Mammary epithelial cell (primary cell): ENCODE measurements at places on chromosomes 12 and 14. TPM values are rescaled to one million over a fixed set of nuclear protein-coding genes. Genes with fewer than 3 reads are reported as not detected.

DNA sequence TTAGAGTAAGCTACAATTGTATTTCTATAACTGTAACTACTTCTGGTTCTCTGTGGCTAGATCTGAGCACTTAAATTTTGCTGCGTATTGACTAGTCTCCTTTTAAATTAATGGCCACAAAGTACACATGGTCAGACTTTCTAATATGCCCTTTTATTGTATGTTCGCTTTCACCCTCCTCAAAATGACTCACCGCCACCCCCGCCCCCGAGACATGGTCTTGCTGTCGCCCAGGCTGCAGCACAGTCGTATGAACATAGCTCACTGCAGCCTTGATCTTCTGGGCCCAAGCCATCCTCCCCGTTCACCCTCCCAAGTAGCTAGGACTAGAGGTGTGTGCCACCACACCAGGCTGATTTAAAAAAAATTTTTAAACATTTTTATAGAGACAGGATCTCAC, 11.8 kb downstream of the MTERF2 start:
- no peak for DNase-seq

DNA sequence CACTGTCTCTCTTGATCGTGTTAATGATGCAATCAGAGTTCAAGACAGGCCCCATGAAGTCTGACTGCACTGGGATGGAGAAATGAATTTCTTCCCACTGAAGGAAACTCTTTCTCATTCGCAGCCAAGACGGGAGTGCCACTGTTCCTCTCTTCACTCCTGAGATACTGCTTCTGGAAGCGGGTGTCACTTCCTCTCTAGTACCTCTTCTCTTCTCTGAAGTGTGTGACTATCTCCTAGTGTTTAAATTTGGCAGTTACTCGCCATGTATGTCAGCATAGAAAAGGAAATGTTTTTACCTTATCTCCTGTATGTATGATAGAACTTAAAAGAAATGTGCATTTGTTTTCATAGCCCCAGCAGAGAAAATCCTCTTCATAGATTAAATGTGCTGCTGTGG, 215.2 kb downstream of the ANO6 start:
- no peak for DNase-seq

DNA sequence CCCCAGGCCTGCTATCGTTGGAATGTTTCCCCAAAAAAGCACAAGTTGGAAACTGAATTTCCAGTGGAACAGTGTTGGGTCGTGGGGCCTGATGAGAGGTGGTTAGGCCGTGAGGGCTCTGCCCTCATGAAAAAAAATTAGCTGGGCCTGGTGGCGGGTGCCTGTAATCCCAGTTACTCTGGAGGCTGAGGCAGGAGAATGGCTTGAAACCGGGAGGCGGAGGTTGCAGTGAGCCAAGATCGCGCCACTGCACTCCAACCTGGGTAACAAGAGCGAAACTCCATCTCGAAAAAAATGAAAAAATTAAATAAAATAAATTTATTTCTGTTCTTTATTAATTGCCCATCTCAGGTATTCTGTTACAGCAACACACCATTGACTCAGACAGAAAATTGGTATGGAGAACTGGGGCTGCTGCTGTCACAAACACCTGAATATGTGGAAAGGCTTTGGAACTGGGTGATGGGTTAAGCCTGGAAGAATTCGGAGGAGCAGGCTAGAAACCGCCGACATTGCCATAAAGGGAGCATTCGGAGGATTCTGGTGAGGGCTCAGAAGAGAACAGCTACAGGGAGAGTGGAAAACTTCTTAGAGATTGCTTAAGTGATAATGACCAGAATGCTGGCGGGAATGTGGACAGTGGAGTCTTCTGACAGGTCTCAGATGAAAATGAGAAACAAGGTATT, 17.1 kb upstream of the RCOR1 start:
- DNase-seq = no peak

DNA sequence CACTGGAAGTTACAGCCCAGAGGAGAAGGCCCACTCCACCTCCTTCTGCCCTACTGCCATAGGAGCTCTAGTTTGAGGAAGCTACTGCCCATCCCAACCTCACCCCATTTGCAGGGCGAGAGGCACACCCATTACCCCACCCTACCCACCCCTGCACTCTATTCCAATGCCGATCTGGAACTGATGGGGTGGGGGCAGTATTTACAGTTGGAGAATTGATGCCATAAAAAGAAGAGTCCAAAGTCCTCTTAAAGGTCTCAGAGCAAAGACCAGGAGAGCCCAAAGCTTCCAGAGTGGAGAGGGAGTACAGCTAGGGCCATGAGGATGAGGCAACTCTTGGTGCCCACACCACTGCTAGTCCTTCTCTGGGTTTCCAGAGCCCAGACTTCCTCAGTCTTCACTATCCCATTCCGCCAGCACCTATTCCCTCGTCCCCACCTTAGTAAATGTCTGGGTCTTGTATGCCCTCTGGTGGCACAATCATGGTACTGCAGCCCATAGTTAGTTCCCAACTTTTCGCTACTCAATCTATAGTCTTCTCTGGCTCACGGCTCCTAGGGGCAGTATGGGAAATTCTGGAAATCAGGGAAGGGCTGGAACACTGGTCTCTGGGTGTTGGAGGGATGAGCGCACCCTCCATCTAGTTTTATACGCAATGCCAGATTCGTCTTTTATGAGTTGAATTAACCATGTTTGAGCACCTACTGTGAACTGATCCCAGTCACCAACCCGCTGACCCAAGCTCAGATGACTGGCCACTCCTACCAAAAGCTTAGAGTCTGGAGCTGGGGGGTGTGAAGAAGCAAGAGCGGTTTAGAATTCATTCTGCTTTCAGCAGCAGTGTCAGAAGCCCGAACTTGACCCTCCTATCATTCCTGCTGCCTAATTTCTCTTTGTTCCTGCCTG, 6.9 kb upstream of the ADCY6 start:
- DNase-seq = peak; percentile 69

- DNase-seq = peak; percentile 75
These were observed 4.3 kb downstream of the DLST start for GRCh38 chr14:74886001-74886400.

Gene IRAK4
- 18.7 TPM for total RNA-seq

GRCh38 chr14:60349663-60350365, 100.8 kb downstream of the PPM1A start:
- peak; percentile 25 for DNase-seq

GRCh38 chr12:98408681-98409080, 106.7 kb upstream of the TMPO start:
- no peak for DNase-seq

GRCh38 chr14:56172074-56172473, 53.9 kb downstream of the PELI2 start:
- no peak for DNase-seq

- no peak for DNase-seq
These were observed 1098.7 kb downstream of the AACS start for GRCh38 chr12:126163984-126164383.

Gene CDK17
- 42.5 and 46.2 TPM in 2 replicates for total RNA-seq

DNA sequence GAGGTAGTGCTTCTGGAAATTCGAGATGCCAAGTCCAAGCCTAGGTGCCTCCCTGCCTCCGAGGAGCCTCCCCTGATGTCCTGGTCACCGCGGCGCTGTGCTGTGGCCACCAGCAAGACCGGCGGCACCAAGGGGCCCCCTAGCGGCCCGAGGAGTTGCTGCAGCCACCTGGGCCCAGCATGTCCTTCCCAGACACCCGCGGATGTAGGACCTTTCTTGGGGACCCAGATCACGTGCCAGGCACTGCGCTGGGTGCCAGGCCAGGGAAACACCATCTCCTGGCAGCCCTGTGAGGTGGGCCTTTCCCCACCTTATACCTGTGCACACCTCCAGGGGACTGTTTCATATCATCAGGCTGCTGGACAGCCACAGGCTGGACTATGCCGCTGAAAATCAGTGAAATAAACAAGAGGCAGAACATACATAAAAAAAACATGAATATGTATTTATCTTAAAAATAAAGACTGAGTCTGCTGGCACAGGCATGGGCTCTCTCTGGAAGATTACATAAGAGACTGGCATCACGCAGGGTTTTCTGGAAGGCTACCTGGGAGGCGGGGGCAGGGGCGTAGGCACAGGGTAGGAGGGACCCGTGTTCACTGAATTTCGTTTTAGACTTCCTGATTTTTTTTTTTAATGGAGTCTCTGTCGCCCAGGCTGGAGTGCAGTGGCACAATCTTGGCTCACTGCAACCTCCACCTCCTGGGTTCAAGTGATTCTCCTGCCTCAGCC, 15.9 kb upstream of the HHIPL1 start:
- peak; percentile 51 for DNase-seq

DNA sequence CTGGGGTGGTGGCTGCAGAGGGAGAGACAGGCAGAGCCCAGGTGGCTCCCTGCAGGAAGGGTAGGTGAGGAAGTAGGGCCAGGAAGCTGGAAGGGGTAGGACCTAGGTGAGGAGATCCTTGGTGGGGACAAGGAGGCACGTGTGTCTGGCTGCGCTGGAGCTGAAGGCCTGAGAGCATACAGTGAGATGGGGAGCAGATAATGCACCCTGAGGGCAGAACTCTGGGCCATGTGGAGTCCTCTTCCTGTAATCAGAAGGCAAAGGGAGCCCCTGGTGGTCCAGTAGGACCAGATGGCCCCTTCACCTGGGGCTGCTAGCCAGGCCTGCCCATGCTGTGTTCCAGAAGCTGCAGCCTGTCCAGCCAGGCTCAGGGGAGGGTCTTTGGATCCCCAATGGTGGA, 15.3 kb upstream of the KRT80 start:
- DNase-seq = no peak

Gene TMEM19
- total RNA-seq = 41.7 TPM

GRCh38 chr12:29889737-29890136, 106.0 kb upstream of the TMTC1 start:
- peak; percentile 52 for DNase-seq

DNA sequence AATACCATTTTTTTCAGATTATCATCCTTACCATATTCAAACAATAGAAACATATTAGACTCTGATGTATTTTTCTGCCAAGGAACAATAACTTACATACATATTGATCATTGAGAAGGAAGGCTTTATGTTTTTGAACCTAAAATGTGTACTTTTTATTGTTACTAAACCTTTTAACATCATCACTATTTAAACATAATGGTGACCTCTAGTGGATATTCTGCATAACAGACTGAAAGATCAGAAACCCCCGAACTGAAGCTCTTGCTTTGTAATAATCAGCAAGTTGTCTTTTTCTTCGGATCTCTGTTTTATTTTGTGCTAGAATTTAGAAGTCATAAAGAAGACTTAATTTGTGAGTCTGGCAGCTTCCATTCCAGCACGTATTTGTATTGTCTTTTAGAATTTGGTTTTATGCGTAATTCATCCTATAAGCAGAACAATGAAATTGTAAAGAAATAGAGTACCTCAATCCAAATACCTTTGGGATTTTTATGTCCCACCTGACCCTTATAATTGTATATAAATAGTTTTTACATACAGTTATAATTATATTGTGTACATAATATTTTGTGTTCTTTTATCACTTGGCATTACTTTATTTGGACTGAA, 125.9 kb upstream of the ATF1 start:
- peak; percentile 45 for DNase-seq

DNA sequence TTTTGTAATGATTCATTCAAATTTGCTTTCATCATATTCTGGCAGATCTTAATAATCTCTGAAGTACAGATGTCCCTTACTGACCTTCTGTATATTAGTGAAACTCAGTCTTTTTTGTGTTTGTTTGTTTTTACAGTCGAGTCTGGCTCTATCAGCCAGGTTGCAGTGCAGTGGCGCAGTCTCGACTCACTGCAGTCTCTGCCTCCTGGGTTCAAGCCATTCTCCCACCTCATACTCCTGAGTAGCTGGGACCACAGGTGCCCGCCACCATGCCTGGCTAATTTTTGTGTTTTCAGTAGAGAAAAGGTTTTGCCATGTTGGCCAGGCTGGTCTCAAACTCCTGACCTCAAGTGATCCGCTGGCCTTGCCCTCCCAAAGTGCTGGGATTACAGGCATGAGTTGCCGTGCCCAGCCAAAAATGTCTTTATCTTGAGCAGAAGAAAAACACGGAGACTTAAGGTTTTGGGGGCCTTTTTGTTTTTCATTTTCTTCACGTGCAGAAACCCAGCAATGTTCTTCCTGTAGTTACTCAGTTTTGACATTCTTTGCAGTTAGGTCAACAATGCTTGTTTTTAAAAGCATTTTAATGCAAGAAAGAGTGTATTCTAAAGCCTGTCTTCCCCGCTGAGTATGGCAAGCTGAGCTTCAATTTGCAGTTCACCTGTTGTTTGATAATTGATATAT, 79.5 kb downstream of the FAR2 start:
- DNase-seq = no peak

GRCh38 chr12:92096346-92097136, 49.1 kb downstream of the BTG1 start:
- DNase-seq = no peak

Gene IL22
- not detected for total RNA-seq

GRCh38 chr12:9808504-9808903, 18.8 kb upstream of the KLRF1 start:
- DNase-seq = no peak

DNA sequence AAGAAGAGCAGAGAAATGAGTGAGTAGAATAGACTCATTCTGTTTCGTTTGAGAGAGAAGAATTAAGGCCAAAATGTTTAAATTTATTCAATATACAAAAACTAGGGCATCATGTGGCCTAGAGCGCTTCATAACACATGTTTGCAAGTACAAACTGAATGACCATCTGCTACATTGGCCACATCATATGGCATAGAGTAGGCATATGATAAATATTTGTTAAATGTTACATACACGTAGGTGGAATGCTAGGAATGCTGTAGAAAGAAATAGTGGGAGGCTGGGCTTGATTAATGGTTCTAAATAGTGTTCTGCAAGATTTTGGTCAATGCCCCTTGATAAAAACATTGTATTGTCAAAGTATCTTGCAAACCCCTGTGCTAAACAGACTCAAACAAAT, 10.8 kb downstream of the MGP start:
- DNase-seq = no peak

Gene TESPA1
- not detected for total RNA-seq

DNA sequence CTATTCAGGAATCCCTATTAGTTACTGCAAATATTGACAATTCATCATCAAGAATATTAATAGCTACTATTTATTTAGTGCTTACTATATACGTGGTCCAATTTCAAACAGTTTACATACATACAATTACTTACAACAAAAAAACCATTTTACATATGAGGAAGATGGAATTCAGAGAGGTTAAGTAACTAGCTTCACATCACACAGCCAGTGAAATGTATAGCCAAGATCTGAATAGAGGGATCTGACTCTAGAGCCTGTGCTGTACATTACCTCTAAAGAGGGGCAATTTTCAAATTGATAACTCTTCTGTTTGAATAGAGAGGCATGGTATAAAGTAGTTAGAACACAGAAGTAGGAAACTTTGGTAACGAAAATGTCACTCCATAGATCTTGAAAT, 18.3 kb downstream of the SOX5 start:
- no peak for DNase-seq
